ENCODE measurements at places on chromosomes 2 and 18. TPM values are rescaled to one million over a fixed set of nuclear protein-coding genes. Genes with fewer than 3 reads are reported as not detected.

- DNase-seq: no peak
Measured at GRCh38 chr2:214069254-214069653, 341.6 kb upstream of the VWC2L start.

Gene ATG9A
- 81.8 TPM for total RNA-seq

DNA sequence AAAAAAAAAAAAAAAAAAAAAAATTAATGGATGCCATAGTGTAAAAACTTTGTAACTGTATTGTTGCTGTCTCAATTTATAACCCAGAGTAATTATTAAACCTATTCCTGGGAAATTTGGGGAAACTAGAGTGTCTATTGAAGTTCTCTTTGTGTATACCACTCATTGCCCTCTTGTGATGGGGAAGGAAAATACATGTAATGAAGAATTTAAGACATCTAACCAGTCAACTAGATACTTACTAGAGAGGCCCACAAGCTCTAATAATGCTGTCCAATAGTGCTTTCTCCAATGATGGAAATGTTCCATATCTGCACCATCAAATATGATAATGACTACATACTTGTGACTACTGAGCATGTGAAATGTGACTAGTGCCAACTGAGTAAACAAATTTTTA lies 168.5 kb upstream of the SLC39A10 start:
- DNase-seq: no peak

DNA sequence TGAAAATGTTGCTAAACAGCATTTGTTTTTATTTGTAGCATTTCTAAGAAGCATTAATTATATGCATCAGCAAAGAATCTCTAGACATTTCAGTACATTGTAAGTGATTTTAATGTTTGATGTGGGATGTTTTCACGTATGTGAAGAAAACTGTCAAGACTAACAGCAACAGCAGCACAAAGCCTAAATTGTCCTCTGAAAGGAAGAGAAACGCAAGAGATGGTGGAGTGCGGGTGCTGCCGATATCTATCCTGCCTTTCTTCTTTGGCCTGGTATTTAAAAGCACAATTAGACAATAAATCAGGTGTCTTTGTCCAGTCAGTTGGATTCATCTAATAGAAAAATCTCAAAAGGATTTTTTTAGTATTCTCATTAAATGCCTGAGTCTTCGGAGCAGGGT lies 3.1 kb downstream of the TWIST2 start:
- no peak for DNase-seq

DNA sequence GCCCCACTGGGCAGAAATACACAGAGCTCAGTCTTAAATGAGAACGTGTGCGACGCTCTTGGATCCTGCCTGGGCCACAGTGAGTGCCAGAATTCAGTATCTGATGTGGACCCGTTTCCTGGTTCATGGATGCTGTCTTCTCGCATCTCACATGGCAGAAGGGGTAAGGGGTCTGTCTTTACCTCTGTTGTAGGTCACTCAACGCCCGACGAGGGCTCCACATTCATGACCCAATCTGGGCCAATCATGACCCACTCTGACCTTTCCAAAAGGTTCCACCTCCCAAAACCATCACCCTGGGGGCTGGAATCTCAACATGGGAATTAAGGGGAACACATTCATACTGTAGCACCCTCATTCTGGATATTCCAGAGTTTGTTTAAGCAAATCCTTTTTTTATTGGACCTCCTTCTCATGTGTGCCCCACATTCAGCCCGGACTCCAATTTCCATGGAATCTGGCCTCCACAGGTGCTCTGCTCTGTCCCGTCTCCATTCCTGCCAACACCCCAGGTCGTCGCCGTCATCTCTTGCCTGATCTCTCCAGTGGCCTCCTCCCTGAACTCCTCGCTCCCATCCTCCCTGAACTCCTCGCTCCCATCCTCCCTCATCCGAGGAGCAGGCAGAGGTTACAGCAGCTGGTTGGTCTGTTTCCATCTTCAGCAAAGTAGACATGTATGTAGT lies 78.9 kb upstream of the OTOS start:
- DNase-seq: no peak

Gene MAL
- total RNA-seq: 3.9 TPM

Gene CLEC4F
- total RNA-seq: 0.25 TPM

Gene COL6A3
- 59.5 TPM for total RNA-seq

Gene COL5A2
- total RNA-seq: 8.1 TPM

DNA sequence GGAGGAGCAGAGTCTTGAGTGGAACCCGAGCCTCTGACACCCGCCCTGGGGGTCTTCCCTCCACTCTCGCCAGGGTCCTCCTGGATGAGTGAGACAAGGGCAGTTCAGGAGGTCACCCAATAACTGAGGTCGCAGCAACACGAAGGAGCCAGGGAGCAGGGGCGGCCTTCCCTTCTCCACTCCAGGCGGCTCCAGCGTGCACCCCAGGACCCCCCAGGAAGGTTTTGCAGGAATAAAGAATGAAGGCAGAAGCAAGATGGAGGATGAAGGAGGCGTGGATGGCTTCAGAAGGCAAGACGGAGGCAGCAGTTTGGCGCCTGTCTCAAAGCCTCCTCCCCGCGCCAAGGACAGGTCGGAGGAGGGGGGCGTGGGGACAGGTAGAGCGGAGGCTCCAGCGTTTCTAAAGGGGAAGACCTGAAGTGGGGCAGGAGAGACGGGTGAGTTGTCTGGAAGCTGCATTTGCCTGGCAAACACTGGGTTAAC lies 579 bp upstream of the ITM2C start:
- DNase-seq: no peak

DNA sequence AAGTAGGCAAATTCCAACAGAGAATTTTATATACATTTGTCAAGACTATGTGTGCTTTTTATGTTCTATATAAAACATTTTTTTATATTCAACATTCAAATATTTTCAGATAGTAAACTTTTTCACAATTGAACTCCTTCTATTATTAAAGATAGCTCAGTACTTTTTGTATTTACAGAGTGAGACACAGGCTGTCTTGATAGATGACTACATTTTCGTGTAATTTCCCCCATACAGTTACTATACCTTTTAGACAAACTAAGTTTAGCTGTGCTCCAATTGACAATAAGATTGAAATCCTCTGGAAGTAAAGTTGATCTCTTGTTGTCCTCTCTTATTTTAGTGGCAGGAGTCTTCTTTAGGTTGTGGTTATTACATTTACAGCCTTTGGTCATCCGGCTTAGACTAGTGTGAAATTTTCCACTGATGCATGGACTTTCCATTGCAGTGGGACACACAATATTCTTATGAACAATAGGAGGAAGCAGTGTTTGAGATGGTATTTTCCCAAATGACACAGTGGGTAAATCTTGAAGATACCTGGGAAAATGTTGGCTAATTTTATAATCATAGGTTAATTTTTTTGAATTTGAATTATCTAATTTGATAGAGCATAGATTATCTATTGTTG lies 21.0 kb downstream of the ZSWIM2 start:
- no peak for DNase-seq

GRCh38 chr18:27785815-27786471 lies 391.0 kb downstream of the CDH2 start:
- DNase-seq: no peak

Gene MARCHF4
- not detected for total RNA-seq

Gene CNDP1
- not detected for total RNA-seq

All from left ventricle myocardium superior (tissue), 1 donor.